ENCODE measurements at places on chromosomes 6 and 20.

DNA sequence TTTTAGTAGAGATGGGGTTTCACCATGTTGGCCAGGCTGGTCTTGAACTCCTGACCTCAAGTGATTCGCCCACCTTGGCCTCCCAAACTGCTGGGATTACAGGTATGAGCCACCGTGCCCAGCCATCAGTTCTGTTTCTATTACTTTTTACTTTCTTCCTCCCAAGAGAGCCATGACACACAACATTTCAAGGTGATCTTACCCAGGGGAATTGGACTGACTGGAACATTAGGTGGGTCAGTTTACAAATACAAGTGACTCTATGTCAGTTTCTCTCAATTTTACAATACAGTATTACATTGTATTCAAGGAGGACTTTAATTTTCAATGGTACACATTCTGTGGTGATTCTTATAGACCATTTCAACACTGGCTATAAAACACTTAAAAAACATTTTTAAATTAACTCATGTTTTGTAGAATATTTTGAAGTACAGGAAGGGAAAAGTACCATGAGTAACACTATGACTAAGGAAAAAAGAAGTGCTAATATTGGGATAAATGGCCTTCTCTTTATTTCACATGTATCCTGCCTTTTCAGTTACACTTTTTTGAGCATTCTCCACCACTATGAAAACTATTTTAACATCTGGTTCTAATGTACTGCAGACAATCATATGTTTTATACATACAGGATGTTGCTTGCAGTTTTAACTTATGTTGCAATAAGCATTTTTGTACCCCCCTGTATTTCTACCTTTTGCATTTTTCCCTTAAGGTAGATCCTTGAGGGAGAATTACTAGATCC, 8.4 kb downstream of the TPBG start:
- DNase-seq: peak; percentile 36

GRCh38 chr6:143734641-143735063, 56.9 kb downstream of the PHACTR2 start:
- no peak for DNase-seq

- no peak for DNase-seq
These were observed 30.9 kb downstream of the FRMD1 start for GRCh38 chr6:168047841-168048723.

DNA sequence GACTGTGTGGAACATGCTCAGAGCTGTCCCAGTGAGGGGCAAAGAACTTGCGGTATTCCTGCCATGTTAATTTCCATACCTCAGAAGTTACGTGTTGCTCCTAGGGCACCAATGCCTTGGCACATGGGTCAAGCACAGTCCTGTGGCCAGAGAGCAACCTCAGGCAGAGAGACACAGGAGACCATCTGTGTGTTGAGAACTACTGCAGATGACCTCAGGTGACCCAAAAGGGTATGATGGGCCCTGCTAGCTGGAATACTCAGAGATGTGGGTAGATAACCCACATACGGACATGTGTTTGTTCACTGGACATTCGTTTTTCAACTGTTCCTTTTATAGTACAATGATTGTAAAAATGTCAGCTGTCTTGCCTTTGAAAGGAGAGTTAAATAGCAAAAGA, 71.5 kb upstream of the BMP2 start:
- DNase-seq: no peak

DNA sequence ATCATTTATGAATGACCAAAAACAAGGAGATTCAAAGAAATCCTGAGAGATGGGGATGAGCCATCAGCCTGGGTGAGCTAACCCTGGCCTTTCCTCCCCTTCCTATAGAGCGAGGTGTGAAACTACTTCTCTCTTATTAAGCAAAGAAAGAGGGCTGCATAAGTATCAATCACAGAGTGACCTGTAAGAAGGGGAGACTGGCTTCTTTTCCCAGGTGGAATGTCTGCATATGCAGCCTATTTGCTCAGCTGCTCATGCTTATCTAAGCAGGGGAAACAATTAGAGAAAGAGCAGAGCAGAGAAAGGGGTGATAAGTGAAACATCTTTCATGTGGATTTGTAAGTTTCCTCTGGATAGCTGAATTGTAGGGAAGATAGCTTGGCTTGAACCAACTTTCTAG, 160.0 kb downstream of the PKHD1 start:
- DNase-seq: no peak

- no peak for DNase-seq
These were observed 35.1 kb downstream of the PKIB start for GRCh38 chr6:122645256-122645655.

DNA sequence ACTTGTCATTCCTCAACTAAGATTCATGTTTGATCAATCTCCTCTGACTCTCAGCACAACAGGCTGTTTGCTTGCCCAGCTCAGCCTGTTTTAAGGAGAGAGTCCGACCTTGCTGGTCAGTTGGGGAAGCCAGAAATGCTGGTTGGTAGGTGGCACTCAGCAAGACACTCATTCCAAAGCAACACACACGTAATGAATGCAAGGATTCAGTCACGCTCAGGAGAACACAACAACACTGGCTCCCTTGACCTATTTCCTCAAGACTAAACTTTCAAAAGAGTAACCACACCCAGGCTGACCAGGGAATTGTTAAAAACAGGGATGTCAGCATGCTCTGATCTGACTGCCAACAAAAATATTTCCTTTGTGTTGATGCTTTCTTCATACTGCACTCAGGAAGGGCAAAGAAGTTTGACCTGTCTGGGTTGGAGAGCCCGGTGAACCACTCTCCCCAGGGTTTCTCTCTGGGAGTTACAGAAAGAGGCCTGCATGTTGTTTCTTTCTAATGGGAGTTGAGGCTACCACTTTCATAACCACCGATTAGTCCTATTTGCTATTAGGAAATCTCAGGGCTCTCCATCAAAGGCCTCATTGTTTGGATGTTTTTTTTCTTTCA, 25.6 kb upstream of the PREP start:
- DNase-seq: peak; percentile 60

DNA sequence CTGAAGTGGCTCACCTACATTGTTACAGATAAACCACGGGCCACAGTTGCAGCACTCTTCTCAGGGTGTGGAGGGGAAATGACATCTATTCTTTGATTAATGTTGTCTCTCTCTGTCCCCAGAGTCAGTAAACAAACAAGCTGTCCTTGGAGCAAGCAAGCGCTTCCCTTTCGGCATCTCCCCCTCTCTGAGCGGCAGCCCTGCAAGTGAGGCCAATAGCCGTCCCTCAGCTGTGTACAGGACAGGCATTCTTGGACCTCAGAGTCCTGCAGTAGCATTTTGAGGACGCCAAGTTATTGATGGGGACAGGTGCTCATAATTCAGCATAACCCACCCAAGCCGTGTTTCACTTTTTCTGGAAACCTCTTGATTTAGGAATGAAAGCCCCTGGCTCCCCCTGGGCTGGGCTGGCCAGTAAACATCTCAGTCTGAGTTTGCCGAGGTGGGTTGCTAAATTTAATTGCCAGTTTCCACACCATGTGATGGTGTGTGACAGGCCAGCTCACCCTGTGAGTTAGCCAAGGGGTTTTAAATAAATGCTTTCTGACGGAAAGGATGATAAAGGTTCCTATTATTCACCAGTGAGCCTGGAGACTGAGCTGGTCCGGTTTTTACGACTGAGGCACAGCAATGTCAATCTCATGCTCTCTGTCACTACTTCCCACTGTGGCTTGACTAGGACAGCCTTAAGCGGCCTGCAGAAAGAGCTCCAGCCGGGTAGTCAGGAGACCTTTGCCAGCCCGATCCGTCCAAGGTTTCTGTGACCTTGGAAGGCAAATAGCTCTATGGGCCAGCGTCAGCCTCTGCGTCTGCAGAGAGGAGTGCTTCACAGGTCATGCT, 214.8 kb upstream of the RREB1 start:
- DNase-seq: no peak

DNA sequence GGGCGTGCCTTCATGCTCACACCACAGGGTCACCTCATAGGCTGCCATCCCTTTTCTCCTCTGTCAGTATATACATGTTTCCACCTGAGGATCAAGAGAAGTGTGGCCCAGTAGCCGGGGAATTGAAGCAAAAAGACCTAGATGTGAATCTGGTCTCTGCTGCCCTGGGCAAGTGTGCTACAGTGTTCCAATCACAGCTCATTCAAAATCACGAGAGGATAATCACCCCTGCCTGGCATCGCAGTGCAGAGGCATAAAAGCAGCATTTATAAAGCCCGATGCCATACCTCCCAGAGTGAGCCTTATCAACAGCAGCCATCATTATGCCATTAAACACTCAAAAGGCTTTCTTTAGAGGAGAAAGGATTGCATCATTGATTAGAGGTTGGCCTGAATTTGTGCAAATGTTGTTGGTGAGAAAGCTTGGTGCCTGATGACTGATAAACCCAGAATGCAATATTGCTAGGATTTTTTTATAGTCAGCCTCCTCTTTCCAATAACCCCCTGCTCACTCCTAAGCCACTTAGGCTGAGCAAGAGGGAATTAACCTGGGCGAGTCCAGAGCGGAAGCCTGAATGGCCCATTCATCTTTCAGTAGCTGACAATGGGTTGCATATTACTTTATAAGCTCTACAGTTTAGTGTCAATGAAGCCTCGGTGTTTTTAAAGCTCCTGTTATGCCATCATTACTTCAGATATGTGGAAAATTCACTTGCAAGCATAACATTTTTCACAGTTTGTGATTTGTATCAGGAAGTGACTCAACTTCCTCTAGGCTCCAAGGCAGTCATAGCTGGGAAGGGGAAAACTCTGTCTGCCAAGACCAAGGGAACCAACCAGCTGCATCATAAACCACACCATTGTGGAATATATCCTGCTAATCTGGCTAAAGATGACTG, 92.5 kb upstream of the NXT1 start:
- DNase-seq: peak; percentile 86

DNA sequence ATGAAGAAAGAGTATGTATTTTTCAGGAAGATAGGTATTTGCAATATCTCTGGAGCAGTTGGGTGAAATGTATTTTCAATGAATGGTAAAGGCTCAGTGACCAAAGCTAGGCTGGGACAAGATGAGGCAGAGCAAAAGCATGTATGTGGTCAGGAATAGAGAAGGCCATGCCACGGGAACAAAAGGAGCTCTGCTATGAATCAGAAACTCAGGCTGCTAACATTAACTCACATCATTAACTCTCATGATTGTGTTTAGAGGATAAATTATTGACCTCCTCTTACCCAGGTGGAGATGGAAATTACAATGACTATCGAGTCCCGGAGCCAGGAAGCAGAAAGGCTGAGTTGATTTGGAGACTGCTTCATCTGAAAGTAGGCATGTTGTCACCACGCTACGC, 220.2 kb downstream of the FUT9 start:
- no peak for DNase-seq

DNA sequence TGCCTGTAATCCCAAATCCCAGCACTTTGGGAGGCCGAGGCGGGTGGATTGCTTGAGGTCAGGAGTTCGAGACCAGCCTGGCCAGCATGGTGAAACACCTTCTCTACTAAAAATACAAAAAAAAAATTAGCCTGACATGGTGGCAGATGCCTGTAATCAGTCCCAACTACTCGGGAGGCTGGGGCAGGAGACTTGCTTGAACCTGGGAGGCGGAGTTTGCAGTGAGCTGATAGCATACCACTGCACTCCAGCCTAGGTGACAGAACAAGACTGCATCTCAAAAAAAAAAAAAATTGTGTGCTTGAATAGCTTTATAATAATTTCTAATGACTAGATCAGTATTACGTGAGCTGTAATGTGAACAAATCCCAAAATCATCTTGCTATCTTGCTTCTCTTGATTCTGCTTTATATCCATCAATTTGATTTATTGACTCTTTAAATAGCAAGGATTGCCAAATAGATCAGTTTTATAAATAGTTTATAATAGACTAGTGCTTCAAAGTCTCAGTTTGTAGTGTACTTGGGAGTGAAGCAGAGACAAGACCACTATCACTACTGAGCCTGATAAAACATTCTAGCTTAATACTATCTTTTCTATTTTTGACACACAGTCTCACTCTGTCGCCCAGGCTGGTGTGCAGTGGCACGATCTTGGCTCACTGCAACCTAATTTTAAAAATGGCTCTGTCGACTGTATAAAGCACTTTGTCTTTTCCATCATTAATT, 7.1 kb downstream of the AMD1 start:
- no peak for DNase-seq

DNA sequence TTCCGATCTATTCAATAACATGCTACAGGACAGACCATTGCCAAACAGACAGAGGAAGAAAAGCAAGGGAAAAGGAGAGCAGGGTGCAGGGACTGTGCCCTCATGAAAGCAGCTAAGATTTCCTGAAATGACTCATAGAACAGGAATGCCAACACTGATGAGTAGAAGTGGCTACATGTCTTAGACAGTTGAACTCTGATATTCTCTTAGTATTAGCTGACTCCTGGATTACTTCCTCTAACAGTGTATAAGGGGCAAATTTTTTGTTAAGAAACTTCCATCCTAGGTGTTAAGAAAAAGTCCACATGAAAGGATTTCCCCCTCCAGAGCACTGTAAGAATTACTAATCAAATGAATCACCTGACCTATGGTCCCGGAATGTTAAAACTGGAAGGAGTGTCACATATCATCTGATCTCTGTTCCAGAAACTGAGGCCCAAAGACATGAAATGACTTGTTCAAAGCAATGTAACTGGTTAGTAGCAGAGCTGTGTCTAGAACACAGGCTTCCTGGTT, 224.9 kb downstream of the IBTK start:
- peak; percentile 27 for DNase-seq

DNA sequence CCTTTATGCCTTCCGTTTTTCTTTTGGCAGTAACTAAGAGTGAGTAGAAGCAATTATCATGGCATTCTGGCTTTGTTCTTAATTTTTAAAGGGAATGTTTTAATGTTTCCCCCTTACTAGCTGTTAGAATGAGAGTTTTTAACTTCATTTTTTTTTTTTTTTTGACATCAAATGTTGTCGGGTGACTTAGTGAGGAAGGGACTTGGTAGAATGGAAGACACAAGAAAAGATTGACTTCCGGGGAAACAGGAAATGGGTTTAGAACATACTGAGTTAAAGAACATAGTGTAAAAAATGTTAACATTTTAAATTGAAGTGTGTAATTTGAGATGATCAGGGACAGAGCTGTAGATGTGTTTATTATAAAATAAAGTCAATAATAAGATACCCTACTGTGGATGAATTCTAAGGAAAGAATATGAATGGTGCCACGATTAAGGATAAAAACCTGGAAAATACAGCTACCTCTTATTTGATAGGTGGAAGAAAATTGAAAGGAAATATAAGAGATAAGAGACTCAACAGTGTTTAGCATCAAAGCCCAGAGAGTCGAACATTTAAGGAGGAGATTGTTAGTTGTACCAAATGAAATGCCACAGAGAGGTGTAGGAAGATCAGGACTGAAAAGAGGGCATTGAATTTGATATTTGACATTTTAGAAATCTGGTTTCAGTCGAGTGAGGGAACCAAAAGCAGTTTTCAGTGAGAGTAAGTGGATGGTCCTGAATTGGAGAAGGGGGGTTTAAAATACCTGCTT, 9.4 kb downstream of the HSF2 start:
- DNase-seq: no peak

DNA sequence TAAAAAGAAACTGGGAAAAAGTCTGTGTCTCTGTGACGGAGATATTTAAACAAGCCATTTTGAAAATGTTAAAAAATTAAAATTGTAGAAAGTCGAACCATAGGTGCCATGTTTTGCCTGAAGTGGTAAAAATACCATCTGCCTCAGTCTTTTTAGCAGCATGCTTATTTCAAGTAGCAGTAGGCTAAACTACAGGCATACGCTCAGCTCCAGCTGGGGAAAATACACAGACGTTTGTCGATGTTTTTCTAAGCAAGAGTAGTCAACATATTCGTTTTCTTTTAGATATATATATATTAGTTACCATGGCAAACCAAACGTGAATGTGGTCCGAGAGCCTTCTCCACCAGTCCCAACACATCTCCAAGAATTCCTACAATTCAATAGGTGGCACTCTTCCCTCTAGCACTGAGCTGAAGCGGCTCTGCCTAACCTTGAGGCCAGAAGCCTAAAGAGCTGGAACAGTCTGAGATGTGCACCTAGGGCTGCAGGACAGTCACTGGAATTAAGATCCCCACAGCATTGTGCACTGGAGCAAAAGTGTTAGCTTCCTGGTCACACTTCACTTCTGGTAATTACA, 70.2 kb upstream of the BEND3 start:
- DNase-seq: no peak

Measured in GM03348 (cell line).